ENCODE measurements at places on chromosomes 4 and X.

GRCh38 chr4:107380190-107380589 is 339.8 kb downstream of the PAPSS1 start:
- H3K4me1 ChIP-seq: no peaks in the 10 kb centered on the region
- DNase-seq: no peak
- no peak overlapping the region for H3K4me3 ChIP-seq

GRCh38 chr4:39763714-39764572 is 66.0 kb downstream of the UBE2K start:
- no peaks in the 10 kb centered on the region for H3K27me3 ChIP-seq
- no peak overlapping the region for H3K27ac ChIP-seq
- DNase-seq: no peak
- H3K4me3 ChIP-seq: no peak overlapping the region
- H3K4me1 ChIP-seq: no peaks in the 10 kb centered on the region

DNA sequence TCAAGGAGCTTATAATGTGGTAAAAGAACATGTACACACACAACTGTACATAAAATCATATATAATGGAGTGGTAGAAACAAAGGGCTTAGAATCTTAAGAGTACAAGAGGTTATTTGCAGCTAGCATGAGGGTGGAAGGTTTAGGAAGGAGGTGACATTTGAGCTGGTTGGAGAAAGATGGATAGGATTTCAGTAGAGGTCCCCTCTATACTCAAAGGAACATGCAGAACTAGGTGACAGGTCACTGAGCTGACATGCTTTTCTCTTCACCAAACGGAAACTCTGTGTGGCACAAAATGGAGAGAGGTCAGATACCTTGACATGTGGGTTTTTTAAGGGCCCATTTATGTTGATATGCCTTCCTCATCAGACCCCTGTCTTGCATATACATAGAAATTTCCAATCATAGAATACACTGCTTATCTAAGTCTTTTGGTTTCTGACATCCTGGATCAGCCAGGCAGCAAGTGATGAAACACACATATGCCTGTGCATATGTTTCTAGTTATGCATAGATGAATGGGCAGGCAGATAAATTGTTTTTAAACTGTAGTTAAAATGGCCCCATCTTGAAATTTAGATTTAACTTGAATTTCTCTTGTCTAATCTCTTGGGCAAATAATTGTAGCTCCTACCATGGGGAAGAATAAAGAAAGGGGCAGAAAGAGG is 29.3 kb downstream of the CLCN5 start:
- H3K4me1 ChIP-seq: no peaks in the 10 kb centered on the region
- no peak overlapping the region for H3K4me3 ChIP-seq
- DNase-seq: no peak
- no peaks in the 10 kb centered on the region for H3K36me3 ChIP-seq
- H3K27me3 ChIP-seq: no peaks in the 10 kb centered on the region

- no peak within 1 kb of the TSS for H3K27ac ChIP-seq
- H3K27me3 ChIP-seq: peaks cover 4% of the 10 kb centered on the region
- no peak within 1 kb of the TSS for H3K4me3 ChIP-seq
- DNase-seq: no peak
- H3K4me1 ChIP-seq: no peaks in the 10 kb centered on the region
Observed at GRCh38 chrX:104565791-104566680, at the start of gene IL1RAPL2. IL1RAPL2 (plus strand) TSS chrX:104566199.

DNA sequence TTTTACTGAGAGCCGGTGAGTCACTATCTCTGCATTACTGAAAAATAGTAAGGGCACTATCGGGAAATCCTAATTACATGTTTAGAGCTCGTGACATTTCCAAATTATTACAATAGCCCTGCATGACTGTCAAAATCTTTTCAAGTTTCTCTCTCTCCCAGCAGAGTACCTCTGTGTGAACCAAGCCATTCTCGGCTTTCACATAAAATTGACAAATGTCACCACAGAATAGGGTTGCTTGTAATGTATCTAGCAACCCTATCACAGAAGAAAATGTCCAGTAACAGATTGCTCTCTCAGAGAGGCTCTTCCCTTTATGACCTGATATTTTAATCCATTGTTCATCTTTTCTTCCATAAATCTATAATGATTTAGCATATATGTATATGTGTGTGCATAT is 144.8 kb upstream of the GNPDA2 start:
- DNase-seq: no peak
- no peaks in the 10 kb centered on the region for H3K36me3 ChIP-seq
- no peaks in the 10 kb centered on the region for H3K4me1 ChIP-seq
- no peak overlapping the region for H3K4me3 ChIP-seq

DNA sequence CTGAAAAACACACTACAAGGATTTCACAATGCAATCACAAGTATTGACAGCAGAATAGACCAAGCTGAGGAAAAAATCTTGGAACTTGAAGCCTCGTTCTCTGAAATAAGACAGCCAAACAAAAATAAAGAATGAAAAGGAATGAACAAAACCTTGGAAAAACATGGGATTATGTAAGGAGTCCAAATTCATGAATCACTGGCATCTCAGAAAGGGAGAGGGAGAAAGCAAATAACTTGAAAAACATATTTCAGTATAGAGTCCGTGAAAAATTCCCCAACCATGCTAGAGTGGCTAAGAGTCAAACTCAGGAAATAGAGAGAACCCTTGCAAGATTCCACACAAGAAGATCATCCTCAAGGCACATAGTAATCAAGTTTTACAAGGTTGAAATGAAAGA is 178.5 kb upstream of the CTSO start:
- H3K4me3 ChIP-seq: no peak overlapping the region
- no peak for DNase-seq
- no peak overlapping the region for H3K27ac ChIP-seq
- no peaks in the 10 kb centered on the region for H3K4me1 ChIP-seq

GRCh38 chr4:53990641-53991040 is 73.8 kb downstream of the CHIC2 start:
- no peak for DNase-seq
- H3K27ac ChIP-seq: no peak overlapping the region
- H3K4me1 ChIP-seq: no peaks in the 10 kb centered on the region
- no peak overlapping the region for H3K4me3 ChIP-seq

DNA sequence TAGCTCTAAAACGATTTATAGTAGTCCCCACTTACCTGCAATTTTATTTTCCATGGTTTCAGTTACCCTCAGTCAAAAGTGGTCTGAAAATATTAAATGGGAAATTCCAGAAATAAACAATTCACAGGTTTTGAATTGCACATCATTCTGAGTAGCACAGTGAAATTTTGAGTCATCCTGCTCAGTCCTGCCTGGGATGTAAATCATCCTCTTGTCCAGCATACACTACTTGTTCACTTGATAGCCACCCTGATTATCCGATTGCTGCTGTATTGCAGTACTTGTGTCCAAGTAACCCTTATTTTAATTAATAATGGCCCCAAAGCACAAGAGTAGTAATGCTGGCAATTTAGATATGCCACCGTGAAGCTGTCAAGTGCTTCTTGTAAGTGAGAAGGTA is 23.5 kb upstream of the BDH2 start:
- no peaks in the 10 kb centered on the region for H3K36me3 ChIP-seq
- no peak overlapping the region for H3K27ac ChIP-seq
- no peaks in the 10 kb centered on the region for H3K27me3 ChIP-seq
- no peaks in the 10 kb centered on the region for H3K4me1 ChIP-seq
- no peak overlapping the region for H3K4me3 ChIP-seq

- H3K36me3 ChIP-seq: no peaks in the 10 kb centered on the region
- DNase-seq: no peak
- peaks cover 9% of the 10 kb centered on the region for H3K27me3 ChIP-seq
- H3K4me1 ChIP-seq: peaks cover 19% of the 10 kb centered on the region
- H3K4me3 ChIP-seq: peak overlapping the region; percentile 61
Observed at GRCh38 chrX:40012039-40012867, 85.5 kb downstream of the BCOR start.

DNA sequence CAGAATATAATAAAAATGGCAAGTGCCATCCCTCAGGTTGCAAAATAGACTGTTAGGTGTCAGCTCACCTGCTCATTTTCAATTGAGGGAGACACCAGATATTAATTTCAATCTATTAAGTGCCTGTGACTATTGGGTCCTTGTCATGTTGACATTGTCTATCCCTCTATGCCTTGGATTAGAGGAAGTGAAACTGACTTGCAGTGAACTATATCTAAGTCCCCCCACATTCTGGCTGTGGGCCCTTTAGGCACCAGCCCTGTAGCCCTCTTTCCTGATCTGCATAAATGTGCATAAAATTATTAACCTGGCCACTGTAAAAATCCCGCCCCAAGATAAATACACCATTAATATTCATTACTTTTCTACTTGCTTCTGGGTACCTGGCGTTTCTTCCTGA is 293.0 kb upstream of the CLNK start:
- no peaks in the 10 kb centered on the region for H3K27me3 ChIP-seq
- H3K36me3 ChIP-seq: no peaks in the 10 kb centered on the region
- no peak for DNase-seq
- H3K4me1 ChIP-seq: no peaks in the 10 kb centered on the region
- H3K27ac ChIP-seq: no peak overlapping the region
- no peak overlapping the region for H3K4me3 ChIP-seq

DNA sequence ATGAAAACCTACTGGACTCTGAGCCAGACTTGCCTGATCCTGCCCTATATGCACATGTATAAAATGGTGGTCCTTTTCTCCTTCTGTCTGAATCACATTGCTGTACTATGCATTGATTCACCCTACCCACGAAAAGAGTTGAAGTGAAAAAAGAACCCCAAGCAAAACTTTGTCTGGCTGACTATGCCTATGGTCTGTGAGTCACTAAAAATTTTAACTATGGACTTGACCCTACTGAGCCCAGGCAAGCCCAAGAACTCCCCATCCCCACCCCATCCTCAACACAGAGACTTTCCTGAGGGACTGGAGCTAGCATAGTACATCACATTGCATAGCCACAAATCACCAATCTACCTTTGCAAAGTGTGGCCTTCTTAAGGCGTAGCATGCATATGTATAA is 116.6 kb upstream of the TENM3 start:
- H3K36me3 ChIP-seq: no peaks in the 10 kb centered on the region
- H3K27ac ChIP-seq: no peak overlapping the region
- H3K4me1 ChIP-seq: no peaks in the 10 kb centered on the region
- no peak overlapping the region for H3K4me3 ChIP-seq
- no peaks in the 10 kb centered on the region for H3K27me3 ChIP-seq

DNA sequence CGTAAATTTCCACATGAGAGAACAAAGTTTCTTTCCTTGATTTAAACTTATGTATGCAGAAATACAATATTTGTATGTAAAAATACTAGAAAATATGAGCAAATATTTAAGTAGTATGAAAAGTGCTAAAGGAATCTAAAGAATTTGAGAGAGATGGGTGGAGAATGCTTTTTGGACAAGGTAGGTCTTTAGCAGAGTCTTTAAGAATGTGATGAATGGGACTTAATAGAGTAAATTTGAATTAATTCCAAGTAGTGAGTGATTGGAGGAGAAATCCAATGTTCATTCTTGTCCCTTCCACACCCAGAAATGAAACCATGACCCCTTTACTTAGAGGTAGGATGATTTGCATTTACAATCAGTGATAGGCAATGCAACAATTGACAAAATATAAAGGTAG is 570.9 kb upstream of the ZFP42 start:
- no peak overlapping the region for H3K27ac ChIP-seq
- H3K36me3 ChIP-seq: no peaks in the 10 kb centered on the region
- H3K27me3 ChIP-seq: no peaks in the 10 kb centered on the region
- no peak overlapping the region for H3K4me3 ChIP-seq
- no peak for DNase-seq

GRCh38 chrX:153728095-153728494 is 3.4 kb downstream of the ABCD1 start:
- no peak overlapping the region for H3K27ac ChIP-seq
- no peaks in the 10 kb centered on the region for H3K36me3 ChIP-seq
- H3K4me3 ChIP-seq: no peak overlapping the region
- no peak for DNase-seq
- peaks cover 23% of the 10 kb centered on the region for H3K4me1 ChIP-seq

DNA sequence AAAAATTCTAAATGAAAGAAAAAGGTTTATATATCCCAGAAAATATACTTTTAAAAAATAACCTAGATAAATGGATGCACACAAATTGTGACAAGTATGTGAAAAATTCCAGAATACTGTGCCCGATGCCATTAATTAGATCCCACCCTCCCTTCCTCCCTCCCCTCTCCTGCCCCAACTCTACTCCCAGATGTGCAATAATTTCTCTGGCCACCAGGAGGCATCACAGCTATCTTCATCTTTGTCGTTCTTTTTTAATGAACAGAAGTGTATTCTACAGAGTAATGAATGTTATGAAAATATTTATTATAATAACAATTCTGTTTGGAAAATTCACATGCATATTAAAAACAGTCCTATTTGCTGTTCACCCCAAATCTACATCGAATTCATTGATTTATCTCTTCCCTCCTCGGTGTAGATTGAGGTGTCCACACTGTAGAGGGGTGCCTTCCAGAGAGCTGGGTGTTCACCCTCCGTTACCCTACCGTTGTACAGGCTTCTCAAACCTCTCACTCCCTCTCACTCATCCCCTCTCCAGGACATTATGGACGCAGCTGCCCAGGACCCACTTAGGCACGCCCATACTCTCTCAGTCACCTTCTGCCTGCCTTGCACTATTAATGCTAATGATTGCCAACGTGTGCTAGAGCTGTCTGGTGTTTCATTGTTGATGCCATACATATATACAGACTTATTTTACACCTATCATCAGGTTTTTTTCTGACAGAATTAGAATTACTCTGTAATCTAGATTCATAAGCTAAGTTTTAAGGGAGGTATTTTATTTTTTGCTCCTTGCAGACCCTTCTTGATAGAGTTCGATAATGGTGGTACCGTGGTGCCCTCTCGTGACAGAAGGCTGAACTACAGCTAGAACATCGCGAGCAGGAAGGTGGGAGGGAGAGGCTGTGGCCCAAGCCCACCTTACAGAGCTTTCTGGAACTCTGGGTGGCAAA is 14.1 kb downstream of the RAB40AL start:
- H3K27ac ChIP-seq: no peak overlapping the region
- peak overlapping the region; percentile 26 for H3K4me3 ChIP-seq
- H3K4me1 ChIP-seq: no peaks in the 10 kb centered on the region
- no peaks in the 10 kb centered on the region for H3K27me3 ChIP-seq
- H3K36me3 ChIP-seq: no peaks in the 10 kb centered on the region
- DNase-seq: peak; percentile 16

DNA sequence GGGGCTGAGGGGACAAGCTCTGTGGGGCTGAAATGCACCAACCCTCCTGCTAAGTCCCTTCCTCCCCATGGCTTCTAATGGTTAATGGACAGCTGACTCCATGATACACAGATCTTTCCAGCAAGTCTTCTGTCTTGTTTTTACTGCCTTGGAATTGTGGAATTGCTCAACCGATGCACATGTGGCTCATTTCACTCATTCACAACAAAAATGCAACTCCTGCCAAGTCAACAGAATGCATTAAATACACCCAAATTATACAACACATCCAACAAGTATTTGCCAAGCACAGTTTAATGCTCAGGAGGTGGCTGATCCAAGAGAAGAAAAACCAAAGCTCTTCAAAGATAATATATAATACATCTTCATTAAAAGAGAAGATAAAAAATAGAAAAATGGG is 61.9 kb upstream of the PAGE4 start:
- H3K4me1 ChIP-seq: no peaks in the 10 kb centered on the region
- H3K27ac ChIP-seq: no peak overlapping the region
- no peaks in the 10 kb centered on the region for H3K36me3 ChIP-seq
- no peak for DNase-seq
- H3K27me3 ChIP-seq: no peaks in the 10 kb centered on the region

Data from effector memory CD4-positive, alpha-beta T cell (primary cell).